Calu3 (cell line): ENCODE measurements at places on chromosomes 2 and 18.

GRCh38 chr2:113007250-113007649 is 2.0 kb downstream of the IL36A start:
- no peak for DNase-seq

DNA sequence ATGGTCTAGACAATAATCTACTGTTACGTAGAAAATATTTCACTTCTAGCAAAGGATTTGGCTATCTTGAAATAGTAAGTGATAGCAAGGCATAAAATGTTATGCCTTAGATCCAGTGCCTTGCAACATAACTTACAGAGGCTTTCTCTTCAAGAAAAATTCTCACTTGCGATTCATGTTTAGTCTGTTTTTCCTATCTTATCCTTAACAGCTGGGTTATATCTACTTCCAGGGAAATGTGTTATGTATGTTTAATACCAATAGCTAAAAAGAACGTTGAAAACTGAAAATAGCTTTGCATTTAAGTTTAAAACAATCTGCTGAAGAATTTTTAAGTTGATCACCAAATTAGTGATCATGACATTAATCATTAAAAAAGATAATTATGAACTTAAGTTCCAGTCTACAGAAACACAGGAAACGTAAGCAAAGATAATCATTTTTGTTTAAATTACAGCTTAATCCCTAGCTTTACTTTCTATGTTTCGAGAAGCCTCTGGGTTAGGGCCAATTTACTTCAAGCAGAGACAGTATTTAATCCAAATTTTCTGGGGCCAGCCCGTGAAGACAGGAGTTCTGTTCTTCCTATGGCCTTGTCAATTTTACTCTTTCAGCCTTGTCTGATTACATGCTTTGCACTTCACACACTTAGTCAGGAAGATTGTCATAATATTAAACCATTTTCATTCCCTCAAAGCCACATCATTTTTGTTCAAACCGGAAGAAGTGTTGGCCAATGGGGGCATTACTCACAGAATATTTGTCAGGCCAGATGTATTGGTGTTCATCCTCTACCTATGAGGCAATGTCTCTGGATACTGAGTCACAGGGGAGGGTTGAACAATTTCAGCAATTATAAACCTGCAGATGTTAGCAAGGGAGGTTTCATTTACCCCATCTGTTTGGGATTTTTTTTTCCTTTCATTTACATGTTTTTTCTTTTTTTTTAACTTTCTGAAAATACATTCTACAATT is 1132.9 kb upstream of the ZEB2 start:
- DNase-seq = no peak

- no peak for DNase-seq
Observed at GRCh38 chr2:30454571-30454970, 7.5 kb downstream of the LCLAT1 start.

DNA sequence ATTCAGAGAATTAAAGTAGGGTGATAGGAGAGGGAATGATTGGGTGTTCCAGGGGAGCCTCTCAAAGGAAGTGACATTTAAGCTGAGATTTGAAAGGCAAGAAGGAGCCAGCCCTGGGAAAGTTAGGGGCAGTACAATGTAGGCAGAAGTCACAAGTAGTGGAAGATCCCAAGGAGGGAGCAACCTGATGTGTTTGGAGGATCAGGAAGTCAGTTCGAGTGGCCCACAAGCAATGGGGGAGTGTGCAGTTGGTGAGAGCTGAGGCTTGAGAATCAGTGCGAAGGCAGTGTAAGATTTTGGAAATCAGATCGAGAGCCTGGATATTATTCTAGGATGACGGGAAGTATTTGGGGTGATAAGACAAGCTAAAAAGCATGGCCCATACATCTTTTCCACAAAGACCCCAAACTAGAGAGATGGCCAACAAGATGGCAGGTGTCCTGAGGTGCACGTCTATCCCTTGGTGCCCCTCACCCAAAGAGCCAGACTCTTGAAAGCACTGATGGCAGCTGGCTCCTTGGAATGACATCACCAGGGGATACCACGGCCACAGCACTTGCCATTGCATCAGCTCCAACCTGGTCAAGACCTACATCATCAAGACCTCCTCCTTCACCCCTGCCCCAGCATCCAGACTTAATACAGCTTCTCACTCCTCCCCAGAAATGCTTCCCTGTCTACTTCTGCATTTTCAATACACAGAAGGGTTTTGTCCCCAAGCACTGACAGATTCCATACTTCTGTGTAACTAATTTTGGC is 127.3 kb downstream of the BCL2 start:
- no peak for DNase-seq

- peak; percentile 76 for DNase-seq
Observed at GRCh38 chr2:216519154-216519762, 20.6 kb downstream of the RPL37A start.
